ENCODE measurements at places on chromosomes 1 and 21.

GRCh38 chr1:183876309-183876708, 71.4 kb downstream of the RGL1 start:
- no peak for DNase-seq

DNA sequence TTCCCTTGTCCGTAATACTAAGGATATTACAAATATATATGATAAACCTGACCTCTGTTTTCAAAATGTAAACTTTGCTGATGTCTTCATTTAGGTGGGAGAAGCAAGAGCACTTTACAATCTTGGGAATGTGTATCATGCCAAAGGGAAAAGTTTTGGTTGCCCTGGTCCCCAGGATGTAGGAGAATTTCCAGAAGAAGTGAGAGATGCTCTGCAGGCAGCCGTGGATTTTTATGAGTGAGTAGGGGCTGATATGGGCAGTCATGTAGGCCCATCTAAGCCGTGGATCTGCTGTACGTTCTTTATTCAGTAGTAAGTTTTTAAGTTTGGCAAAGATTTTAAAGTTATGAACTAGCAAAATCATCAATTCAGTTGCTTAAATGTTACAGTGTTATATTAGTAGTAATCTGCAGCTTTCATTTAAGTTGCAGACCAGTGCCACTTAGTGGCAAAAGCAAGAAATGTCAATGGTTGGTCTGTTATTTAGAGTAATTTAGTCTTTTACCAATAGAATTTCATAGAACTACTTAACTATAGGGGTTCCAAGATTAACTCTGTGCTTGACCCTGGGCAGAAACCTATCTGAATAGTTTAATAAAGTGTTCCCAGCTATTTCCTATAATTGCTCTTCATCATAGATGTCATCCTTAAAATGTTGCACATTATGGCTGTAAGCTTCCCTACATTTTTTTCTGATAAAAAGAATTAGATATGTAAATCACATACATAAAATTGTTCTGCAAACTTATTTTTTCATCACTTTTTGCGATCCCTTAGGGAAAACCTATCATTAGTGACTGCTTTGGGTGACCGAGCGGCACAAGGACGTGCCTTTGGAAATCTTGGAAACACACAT, 21.3 kb downstream of the GPSM2 start:
- DNase-seq = peak; percentile 23

GRCh38 chr1:9798236-9799130, 25.3 kb downstream of the CLSTN1 start:
- DNase-seq = no peak

DNA sequence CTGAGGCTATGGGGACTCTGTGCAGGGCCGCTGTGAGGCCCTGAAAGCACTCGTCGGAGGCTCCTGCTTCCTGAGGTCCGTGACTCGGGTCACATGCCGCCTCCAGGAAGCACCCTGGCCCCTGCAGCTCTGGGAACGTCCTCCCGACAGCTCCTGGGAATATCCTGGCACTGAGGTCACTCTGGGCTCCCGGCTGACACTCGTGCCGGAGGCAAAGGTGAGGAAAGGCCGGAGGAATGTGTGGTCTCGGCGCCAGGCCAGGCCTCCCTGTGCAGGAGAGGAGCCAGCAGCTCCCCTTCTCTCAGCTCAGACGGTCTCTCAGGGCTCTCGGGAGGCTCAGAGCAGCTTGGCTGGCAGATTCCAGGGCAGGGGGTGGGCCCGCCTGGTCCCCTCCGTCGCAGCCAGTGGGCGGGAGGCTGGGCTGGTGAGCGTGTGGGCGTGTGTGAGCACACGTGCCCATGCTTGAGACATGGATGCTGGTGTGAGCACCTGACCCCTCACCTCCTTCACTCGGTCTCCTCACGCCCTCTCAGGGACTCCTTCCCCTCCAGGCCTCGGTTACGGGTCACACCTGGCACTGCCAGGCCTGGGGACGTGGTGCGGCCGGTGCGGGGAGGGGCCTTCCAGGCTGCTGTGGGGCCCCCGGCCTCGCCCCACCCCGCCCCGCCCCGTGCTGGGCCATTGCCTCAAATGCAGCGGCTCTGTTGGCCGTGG, 5.5 kb upstream of the RNF223 start:
- DNase-seq = no peak

GRCh38 chr1:25952841-25953401, 44.9 kb downstream of the PAFAH2 start:
- no peak for DNase-seq

DNA sequence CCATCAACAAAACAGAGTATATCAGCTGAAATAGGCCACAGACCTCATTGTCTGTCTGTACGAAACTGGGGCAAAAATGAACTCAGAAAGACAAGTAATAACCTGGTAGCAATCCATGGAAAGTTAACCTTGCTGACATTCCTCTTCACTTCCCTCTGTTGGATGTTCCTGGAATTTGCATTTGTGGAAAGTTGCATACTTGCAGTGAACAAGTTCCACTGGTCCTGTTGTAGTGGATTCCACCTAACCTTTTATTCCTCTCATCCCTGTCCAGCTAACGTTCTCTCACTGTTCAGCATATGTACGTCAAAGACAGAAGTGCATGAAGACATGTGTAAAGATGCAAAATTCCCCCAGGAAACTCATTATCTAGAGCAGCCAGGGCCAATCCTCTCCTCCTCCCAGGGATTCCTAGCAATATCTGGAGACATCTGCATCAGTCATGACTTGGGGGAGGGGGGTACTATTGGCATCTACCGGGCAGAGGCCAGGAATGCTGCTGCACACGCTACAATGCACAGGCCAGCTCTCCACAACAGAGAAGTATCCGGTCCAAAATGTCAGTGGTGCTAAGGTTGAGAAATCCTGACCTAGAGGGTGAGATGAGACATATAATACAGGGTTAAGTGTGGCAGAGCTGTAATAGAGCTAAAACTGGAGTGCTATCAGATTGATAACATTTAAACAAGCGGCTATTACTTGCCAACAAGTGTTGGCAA, 8.2 kb downstream of the LPAR3 start:
- DNase-seq = no peak

GRCh38 chr1:33320619-33321165, at the start of gene A3GALT2:
Gene A3GALT2, minus strand, starts transcription at chr1:33321098. Its CDS starts 0 bp downstream, at chr1:33321098.
- DNase-seq = no peak

DNA sequence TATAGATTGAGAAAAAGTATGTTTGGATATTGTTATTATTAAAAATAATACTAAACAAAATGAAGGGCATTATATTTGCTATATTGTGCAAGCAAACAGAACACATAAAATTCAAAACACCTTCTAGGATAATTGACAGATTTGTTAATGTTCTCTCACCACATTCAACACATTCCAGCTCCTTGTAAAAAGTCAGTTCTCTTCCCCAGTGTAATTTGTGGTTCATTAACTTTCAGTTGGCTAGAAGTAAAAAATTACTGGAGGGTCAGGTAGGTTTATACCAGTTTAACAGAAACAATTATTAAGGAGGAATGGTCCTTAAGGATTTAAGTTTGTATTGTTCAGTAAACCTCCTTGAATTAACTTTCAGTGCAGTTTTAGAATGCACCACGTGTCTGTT, 1235.3 kb upstream of the ADGRL2 start:
- no peak for DNase-seq

DNA sequence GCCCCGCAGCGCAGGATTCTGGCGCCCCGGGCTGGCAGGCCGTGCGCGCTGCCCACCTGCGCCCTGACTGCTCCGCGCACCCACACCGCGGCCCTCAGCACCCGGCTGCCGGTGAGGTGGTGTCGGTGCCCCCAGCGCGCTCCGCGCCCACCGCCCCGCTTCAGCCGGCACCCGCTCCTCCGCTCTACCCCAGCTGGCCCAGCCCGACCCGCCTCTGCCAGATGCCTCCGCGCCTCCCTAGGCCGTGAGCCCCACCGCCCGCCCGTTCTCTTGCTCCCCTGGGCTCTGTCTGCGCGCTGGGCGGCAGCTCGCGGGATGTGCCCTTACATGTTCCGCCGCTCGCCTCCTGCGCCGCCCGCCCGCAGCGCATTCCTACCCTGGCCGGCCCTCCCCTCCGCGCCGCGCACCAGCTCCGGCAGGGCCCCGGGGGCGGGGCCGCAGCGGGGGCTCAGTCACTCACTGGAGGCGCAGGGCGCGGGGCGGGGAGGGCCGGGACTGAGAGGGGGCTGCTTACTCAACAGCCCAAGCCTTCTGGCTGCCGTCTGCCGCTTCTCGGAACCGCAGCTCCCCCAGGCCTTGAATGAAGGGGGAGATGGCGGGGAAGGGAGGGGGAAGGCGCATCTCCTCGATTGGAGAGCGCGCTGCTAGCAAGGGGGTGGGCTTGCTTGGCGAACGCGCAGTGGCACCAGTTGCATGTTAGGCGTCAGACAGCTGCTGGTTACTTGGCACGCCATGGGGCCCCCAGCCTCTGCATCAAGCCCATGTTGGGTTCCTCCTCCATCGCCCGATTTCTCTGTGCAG, at the start of gene PHLDA3:
PHLDA3 (minus strand) TSS at position 345 of the 801 bp plus-strand sequence. CDS start 402 bp downstream, outside the sequence.
- no peak for DNase-seq

GRCh38 chr1:44895919-44896734, 53.1 kb upstream of the PTCH2 start:
- DNase-seq = no peak

GRCh38 chr1:17789926-17790325, 34.8 kb downstream of the ACTL8 start:
- DNase-seq = no peak

- no peak for DNase-seq
These were observed 3.4 kb upstream of the FCRL3 start for GRCh38 chr1:157703981-157704380.

DNA sequence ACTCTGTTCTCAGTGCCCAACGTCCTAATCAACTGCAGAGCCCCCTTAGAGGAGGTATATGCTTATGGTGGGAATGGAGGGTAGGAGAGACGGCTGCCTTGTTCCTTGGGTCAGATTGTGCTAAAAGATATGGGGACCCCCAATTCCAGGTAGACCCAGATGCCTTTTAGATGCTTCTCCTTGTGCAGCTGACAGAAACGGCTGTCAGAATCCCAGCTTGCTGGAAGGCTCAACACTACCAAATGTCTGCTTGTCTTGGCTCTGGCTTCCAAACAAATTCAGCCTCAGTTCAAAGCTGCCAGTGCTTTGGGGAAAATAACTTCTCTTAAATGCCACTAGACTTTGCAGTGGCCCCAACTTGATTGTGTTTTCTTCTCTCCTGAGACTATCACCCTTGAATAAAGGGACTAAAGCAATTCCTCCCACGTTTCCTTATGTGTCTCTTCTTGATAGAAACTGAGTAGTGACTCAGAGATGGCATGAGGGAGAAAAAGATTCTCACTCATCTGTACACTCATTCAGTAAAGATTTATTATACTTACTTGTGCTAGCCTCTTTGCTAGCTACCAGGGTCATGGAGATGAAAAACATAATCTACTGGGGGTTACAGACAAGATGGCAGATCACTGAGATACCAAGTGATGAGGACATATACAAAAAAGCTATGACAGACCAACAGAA, 3.4 kb upstream of the RNF19B start:
- no peak for DNase-seq

DNA sequence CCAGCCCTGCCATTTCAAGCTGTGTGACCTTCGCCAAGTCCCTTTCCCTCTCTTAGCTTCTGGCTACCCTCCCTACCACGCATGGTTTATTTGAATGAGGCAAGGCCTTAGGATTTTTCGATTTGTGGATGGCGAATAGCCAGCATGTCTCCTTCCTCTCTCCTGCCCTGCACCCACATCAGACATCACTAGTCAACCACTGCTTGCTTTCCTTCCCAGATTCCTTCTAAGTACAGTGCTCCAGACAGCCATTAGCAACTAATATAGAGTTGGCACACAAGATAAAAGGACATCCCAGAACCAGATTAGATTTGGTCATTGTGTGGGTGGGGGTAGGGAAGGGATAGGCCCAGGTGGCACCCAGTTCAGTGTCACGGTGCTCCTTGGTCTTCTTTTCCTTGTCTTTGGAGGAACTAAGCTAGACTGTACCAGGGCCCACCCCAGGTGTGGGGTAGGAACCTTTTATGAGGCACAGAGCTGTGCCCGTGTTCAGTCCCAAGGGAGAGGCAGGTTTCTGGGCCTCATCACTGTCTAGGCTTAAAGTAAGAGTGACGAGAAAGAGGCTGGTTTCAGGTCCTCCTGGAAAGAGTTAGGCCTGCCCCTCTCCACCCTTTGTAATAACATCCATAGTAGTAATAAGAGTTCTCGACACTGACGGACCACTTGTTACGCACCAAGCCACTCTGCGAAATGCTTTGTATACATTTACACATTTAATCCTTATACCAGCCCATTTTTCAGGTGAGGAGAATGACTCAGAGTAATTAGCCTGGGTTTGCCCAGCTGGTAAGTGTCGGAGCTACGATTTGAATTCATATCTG, 8.6 kb downstream of the ALPL start:
- DNase-seq = no peak

DNA sequence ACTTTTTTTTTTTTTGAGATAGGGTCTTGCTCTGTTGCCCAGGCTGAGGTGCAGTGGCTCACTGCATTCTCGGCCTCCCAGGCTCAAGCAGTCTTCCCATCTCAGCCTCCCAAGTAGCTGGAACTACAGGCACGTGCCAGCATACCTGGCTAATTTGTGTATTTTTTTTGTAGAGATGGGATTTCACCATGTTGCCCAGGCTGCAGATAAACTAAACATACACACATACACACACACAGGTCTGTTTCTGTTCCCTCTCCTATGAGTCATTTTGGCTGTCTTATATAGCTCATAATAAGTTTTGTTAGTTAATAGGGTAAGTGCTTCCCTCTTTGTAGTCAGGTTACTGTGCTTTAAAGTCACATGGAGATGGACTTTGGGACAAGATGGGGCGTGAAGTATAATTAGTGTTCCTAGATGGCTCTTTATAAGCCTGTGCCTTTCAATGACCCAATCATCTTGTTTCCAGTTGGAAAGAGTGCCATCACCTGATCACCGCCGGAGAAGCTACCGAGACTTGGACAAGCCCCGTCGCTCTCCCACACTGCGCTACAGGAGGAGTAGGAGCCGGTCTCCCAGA, 9.1 kb downstream of the PRPF38A start:
- DNase-seq = no peak

GRCh38 chr1:220182111-220182510, 88.2 kb downstream of the IARS2 start:
- DNase-seq = no peak

DNA sequence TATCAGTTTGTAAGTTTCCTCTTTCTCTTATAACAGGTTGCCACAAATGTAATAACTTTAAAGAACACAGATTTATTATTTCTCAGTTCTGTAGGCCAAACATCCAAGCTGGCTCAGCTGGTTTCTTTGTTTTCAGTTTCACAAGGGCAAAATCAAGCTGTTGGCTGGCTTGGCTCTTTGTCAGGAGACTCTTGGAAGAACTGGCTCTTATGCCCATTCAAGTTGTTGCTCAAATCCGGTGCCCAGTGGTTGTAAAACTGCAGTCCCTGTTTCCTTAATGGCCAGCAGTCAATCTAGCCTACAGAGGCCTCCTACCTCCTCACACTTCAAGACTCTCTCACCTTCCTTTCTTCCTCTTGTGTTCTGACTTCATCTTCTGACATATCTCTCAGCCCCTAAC, 1171.0 kb downstream of the MRPL39 start:
- no peak for DNase-seq

GRCh38 chr21:34707876-34708325, 39.1 kb downstream of the CLIC6 start:
- no peak for DNase-seq

- DNase-seq = no peak
These were observed 133.7 kb upstream of the RUNX3 start for GRCh38 chr1:25063591-25064416.

GRCh38 chr1:7407544-7407895, 363.6 kb upstream of the VAMP3 start:
- DNase-seq = no peak
